ENCODE measurements at places on chromosomes 16 and 17.

DNA sequence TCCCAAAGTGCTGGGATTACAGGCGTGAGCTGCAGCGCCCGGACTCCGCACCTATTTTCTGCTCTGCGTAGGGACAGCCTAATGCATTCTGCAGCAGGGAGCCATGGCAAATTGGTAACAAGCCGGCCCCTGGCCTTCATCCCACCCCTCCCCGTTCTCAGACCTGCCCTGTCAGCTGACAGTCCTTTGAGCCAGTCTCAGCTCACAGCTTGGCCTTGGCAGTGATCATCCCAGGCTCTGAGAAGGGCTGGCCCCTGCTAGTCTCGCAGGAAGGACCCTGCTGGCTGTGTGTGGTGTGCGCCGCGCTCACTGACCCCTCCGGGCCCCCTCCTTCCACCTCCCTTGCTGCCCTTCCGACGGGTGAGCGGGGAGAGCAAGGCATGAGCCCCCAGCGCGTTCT is 10.3 kb upstream of the NPTX1 start:
- DNase-seq, result no peak

- no peak for DNase-seq
These were observed 5.8 kb upstream of the CBX4 start for GRCh38 chr17:79844869-79845600.

- DNase-seq, result no peak
These were observed 18.4 kb downstream of the ADCY9 start for GRCh38 chr16:4097826-4098240.

DNA sequence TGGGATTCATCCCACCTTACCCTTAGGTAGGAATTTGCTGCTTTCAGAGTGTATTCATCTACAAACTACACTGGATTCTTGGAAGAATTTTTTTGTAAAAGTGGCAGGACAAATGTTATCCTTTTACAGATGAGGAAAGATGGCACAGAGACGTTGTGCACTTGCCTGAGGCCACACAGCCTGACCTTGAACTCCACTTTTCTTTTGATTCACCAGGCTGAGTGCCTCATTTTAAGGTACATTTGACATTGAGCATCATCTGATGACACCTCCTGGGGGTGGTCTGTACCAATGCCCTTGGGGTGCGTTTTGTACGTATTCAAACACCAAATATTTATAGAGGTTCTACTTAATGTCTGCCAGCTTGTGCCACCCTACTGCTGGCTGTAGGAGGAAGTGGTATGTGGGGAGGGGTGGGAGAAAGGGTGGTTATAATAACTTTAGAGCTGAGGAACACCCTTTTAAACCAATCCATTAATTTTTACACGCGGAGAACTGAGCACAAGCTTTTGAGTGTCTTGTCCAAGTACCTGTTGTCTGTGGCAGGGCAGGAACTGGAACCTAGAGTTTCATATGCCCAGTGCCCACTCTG is 29.1 kb downstream of the HS3ST3B1 start:
- DNase-seq, result no peak

- no peak for DNase-seq
These were observed 79.8 kb downstream of the ZDHHC7 start for GRCh38 chr16:84931506-84931905.

DNA sequence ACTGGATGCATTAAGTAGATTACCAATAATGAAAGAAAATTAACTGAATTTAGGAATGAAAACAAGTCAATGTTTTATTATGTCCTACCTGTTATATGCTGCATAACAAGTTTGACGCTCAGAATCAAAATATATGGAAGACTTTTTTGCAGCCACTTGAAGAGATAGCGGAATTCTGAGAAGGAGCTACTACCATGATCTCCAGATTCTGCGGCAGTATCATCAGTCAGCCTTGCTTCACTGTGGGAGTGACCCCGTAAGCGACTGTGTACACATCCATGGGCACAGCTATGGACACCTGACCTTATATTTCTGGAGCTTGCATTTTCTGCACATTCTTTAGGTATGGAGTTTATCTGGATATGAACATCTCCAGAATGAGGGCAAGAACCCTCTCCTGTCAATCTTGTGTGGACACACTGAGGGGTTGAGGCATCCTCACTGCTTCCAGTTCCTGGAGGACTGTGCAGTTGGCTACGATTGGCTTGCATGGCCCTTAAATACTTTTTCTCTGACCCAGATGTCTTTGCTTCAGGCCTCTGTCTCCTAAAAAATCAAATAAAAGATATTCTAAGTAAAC is 1.7 kb downstream of the RNFT1 start:
- no peak for DNase-seq

DNA sequence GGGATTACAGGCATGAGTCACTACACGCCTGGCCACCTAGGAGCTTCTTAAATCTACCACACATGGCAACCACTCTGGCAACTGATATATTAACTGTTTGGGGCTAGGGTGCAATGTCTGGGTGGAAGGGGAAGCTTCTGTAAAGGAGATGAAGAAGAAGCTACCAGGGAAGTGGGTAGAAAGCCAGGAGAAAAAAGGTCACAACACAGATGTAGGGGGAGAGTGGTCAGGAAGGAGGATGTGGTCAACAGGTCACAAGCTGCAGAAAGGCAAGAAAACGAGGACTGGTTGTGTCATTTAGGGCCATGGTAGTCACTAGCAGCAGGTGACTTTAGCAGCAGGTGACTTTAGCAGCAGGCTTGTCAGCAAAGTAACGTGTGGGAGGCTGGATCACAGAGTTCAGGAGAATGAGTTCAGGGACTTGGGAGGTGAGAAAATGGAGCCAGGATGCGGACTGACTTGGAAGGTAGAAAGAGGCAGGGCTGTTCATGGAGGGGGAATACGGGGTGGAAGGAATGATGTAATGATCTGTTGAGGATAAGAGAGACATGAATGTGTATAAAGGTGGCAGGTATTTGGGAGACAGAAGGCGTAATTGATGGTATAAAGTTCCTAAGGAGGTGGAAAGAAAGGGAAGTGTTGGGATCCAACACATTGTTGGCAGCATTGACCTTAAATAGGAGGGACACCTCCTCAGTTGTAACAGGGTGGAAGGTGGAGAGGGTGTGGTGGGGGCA is 16.3 kb upstream of the WFIKKN2 start:
- no peak for DNase-seq

DNA sequence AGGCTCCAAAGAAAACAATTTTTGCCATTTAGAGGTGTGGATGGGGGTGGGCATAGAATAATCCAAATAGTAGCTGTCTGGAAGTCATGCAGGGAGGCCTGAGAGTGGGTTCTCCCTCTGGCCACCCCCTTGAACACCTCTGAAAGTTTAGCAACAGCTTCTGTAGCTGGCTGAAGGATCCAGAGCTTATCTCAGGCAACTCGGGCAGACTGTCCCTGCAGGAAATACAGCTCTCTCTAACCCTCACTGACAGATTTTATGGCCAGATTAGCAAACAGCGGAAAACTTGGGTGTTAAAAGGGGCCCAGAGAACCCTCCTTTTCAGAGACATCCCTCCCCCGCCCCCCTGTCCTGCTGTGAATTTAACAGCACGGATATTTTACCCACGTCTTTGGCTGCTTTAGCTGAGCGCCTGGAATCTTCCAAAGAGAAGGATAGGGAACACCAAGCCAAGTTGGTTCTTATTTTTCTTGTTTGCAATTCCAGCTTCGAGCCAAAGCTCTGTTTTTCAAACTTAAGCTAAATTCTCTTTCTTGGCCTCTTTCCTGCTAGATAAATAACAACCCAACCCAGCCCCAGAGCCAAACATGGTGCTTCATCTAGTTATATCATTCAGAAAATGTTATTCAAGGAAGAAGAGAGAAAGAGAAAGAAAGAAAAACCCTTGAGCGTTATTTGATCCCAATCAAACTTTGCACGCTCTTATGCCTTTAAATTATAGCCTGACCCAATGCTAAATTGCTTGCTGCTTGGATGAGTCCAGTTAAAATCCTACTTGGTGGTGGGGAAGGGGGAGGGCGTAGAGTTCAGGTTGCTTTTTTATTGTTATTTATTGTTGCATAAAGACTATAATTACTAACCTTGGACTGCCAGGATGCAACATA is 2.3 kb upstream of the HOXB2 start:
- peak; percentile 80 for DNase-seq

GRCh38 chr17:50099003-50099402 is 3.9 kb downstream of the PDK2 start:
- no peak for DNase-seq

- no peak for DNase-seq
These were observed 379.2 kb upstream of the ERCC4 start for GRCh38 chr16:13540771-13541170.

- DNase-seq, result no peak
These were observed 19.3 kb upstream of the ASGR2 start for GRCh38 chr17:7133916-7134315.

DNA sequence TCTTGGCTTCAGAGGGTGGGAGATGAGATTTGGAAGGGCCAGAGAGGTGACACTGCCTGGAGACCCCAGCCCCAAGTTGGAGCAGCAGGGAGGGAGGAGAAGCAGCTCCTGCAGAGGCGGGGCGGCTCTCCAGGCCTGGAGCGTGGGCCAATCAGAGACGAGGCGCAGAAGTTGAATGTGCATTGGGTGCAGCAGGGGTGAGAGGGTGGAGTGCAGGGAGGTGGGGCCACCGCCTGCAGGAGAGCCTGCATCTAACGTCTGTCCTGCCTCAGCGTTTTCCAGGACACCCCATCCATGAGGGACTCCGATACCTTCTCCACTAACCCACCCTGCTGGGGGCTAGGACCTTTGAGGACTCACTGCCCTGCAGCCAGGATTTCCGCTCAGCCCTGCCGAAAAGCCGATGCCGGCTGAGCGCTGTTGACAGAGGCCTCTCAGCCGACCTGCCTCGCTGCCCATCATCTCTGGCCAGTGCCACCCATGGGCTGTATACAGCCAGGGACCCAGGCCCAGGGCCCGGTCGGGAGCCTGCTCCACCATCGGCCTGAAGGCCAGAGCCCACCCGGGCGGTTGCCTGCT is 146.2 kb downstream of the ENGASE start:
- DNase-seq, result no peak

DNA sequence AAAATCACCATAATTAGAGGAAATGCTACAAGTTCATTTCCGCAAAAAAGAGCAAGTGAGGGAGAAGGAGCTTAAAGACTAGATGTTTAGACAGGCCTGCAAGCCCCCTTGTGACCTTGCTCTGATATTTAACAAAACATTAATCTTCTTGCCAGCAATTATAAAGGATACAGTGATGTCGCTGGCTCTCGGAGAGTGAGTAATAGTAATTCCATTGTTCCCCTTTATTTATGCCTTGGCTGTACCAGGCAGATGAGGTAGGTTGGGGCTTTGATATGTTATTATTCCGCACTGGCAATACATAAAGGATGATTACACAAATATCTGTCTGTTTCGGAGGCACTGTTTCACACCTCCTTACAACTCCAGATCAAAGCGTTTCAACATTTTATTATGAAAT is 204.8 kb upstream of the SALL1 start:
- no peak for DNase-seq

GRCh38 chr17:45410144-45411091 is 22.3 kb downstream of the ARHGAP27 start:
- no peak for DNase-seq

GRCh38 chr16:28623172-28623711 is 13.4 kb upstream of the SULT1A1 start:
- DNase-seq, result peak; percentile 65

DNA sequence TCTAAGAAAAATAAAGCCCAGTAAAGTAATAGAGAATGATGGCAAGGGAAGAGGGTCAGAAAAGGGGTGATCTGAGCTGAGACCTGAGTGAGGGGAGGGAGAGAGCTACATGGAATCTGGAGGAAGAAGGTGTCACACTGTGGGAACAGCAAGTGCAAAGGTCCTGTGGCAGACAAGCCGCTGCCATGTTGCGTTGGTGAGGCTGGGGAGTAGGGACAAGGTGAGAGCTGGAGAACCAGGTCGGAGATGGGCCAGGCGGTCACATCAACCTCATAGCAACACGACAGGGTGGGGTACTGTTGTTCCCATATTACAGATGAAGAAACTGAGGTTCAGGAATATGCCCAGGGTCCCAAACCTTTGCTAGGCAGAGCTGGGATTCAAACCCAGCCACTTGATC is 16.6 kb upstream of the CALB2 start:
- DNase-seq, result no peak

DNA sequence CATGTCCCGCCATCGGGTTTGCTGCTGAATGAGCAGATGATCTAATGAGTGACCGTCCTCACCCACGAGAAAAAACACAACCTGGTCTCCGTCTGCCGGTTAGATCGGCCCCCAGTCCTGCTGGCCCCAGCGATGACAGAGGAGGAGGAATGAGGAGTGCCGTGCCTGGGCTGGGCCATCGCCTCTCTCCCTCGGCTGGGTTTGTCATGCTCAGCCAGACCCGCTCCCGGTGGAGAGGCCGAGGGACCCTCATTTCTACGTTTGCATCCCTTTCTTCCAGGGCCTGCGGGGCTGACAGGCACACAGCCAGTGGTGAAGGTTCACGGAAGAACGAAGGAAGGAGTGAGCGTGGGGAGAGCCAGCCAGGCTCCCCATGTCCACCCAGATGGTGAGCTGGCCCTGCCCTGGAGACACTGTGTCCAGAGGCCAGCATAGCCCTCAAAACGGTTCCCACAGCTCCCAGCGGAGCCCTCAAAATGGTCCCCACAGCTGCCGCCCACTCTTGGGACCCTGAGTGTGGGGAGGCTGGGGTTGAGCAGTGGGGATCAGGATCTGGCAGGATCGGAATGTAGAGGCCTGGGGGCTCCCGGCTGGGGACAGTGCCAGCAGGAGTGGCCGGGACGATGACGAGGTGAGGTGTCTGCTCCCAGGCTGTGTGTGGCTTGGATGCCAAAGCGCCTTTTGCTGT is 23.9 kb downstream of the CBFA2T3 start:
- no peak for DNase-seq

DNA sequence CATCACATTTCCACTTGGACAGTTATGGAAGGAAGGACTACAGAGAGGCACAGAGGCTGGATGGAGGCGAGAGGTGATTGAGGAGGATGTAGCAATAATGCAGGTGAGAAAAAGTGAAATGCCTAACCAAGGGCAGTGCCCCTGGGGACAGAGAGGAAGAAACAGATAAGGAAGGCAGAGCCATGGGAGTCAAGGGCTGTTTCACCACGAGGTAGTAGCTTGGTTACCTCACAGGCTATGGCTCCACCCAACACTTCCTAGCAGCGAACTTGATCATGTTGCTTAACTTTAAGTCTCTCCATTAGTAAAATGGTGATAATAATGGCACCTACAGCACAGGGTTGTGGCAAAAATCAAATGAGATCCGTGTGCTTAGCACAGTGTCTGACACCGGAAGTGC is 83.9 kb downstream of the YPEL2 start:
- DNase-seq, result no peak

GRCh38 chr17:79622776-79623175 is 11.9 kb upstream of the RBFOX3 start:
- no peak for DNase-seq

Data from NCI-H2107 (cell line).